NCI-H187 (cell line): ENCODE measurements at places on chromosomes 7 and 10.

- DNase-seq, result no peak
Observed at GRCh38 chr7:99748846-99749579, 14.0 kb upstream of the CYP3A7 start.

DNA sequence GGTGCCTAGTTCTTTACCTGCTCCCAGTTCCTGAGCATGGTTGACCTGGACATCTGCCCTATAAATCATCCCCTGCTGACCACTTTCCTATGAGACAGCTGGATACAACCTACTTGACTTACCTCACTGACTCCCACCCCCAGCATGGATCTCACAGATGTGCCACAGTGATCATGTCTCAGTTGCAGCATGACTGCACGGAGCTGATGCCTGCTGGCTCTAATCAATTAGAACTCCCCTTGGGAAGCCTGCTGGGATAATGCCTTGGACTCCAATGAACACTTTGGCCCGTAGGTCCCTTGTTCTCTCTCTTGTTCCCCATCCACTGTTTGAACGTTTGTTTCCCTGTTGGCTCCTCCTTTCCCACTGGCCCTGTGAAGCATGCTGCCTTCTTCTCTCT lies 271.2 kb upstream of the IGFBP3 start:
- no peak for DNase-seq

DNA sequence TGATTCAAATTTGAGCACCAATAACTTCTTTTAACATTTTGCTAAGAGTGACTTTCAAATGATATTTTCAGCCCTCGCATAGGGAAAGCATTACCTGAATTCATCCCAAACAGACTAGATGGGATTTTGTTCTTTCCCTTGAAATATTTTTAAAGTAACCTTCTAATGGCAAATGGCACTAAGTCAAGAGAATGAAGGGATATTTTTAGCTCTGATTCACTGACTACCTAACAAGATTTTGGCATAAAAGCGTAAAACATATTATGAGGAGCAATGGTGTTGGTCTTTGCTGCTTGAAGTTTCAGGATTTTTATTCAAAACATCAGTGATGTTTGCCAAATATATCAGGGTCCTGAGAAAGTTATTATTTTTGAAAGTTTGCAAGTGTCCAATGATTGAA lies 290.3 kb downstream of the CDK14 start:
- DNase-seq, result no peak

GRCh38 chr10:74307061-74307651 lies 156.1 kb downstream of the ADK start:
- DNase-seq, result no peak

GRCh38 chr7:277228-277627 lies 12.7 kb upstream of the FOXL3 start:
- DNase-seq, result no peak

DNA sequence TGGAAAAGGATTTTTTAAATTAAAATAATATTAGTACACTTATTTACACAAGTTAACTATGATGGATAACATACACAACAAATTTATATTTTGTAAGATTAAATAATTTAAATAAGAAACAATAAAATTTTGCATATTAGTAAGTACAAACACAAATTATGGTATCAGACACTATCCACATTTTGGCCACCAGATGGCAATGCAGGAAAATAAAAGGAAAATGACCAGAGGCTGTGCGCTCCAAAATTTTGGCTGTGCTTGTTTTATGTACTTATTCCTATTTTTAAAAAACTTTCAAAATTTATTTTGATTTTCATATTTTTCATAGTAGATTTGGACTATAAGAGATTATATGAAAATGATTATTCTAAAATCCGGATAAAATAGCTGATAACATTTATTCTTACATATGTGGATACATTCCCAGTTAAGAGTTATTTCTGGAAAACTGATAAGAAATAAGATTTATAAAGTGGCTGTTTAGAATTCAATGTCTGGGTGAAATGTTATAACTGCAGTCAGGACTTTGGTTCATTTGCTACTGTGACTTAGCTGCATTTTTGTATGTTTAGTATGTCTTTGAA lies 274.7 kb upstream of the HGF start:
- DNase-seq, result peak; percentile 32
